Uterus (tissue), 4 donors: ENCODE measurements at places on chromosomes 6 and 20.

GRCh38 chr6:104418125-104418524 is 441.6 kb downstream of the HACE1 start:
- no peak for DNase-seq
- no peak overlapping the region for H3K4me3 ChIP-seq
- no peaks in the 10 kb centered on the region for H3K36me3 ChIP-seq
- H3K27ac ChIP-seq, result no peak overlapping the region
- no peaks in the 10 kb centered on the region for H3K27me3 ChIP-seq

DNA sequence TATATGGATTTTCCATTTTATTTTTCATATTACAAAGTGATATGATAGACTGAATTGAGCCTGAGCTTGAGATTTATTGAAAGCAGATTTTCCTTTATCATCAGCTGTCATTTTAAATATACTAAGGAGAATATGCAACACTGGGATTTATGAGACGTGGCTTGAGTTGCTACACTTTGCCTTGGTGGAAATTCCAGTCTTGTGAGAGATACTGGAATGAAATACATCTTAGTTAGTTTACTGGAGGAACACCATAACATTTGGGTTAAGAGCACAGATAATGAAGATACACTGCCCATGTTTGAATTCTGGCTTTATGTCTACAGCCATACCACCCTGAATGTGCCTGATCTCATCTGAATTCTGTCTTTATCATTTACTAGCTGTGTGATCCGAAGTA is 86.5 kb upstream of the IFNGR1 start:
- no peak for DNase-seq
- H3K36me3 ChIP-seq, result no peaks in the 10 kb centered on the region
- H3K27ac ChIP-seq, result no peak overlapping the region
- no peak overlapping the region for H3K4me3 ChIP-seq
- no peaks in the 10 kb centered on the region for H3K27me3 ChIP-seq

- peaks cover 10% of the 10 kb centered on the region for H3K4me1 ChIP-seq
- DNase-seq, result no peak
- H3K36me3 ChIP-seq, result no peaks in the 10 kb centered on the region
- H3K27me3 ChIP-seq, result no peaks in the 10 kb centered on the region
- H3K27ac ChIP-seq, result peak overlapping the region; percentile 77
Observed at GRCh38 chr20:47274401-47275108, 81.9 kb downstream of the ZMYND8 start.

- no peak for DNase-seq
- H3K4me1 ChIP-seq, result no peaks in the 10 kb centered on the region
- peaks cover 4% of the 10 kb centered on the region for H3K36me3 ChIP-seq
- H3K27ac ChIP-seq, result no peak overlapping the region
- no peaks in the 10 kb centered on the region for H3K27me3 ChIP-seq
Observed at GRCh38 chr6:74979065-74979766, 226.6 kb downstream of the COL12A1 start.

GRCh38 chr6:130841128-130841728 is 14.0 kb downstream of the SMLR1 start:
- H3K4me1 ChIP-seq, result peaks cover 6% of the 10 kb centered on the region
- no peak overlapping the region for H3K4me3 ChIP-seq
- H3K27ac ChIP-seq, result no peak overlapping the region
- no peaks in the 10 kb centered on the region for H3K27me3 ChIP-seq

GRCh38 chr6:58113960-58114359 is 796.5 kb downstream of the PRIM2 start:
- no peak overlapping the region for H3K27ac ChIP-seq
- no peak overlapping the region for H3K4me3 ChIP-seq
- no peaks in the 10 kb centered on the region for H3K4me1 ChIP-seq

- H3K4me3 ChIP-seq, result no peak overlapping the region
- H3K27me3 ChIP-seq, result no peaks in the 10 kb centered on the region
- no peaks in the 10 kb centered on the region for H3K36me3 ChIP-seq
- H3K27ac ChIP-seq, result peak overlapping the region; percentile 50
- peak; percentile 59 for DNase-seq
Observed at GRCh38 chr20:50187403-50188051, 3.1 kb upstream of the CEBPB start.

DNA sequence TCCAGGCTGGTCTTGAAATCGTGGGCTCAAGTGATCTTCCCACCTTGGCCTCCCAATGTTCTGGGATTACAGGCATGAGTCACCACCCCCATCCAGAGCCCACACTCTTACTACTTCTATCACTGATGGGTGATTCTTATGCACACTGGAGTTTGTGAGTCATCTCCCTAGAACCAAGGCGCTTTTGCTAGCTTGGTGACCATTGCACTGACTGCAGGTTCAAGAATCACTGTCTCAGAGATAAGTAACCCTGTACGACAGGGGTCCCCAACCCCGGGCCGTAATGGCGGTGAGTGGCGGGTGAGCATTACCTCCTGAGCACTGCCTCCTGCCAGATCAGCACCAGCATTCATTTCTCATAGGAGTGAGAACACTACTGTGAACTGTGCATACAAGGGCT is 118.8 kb downstream of the MAP3K7 start:
- H3K27ac ChIP-seq, result no peak overlapping the region
- no peaks in the 10 kb centered on the region for H3K27me3 ChIP-seq
- no peak overlapping the region for H3K4me3 ChIP-seq

DNA sequence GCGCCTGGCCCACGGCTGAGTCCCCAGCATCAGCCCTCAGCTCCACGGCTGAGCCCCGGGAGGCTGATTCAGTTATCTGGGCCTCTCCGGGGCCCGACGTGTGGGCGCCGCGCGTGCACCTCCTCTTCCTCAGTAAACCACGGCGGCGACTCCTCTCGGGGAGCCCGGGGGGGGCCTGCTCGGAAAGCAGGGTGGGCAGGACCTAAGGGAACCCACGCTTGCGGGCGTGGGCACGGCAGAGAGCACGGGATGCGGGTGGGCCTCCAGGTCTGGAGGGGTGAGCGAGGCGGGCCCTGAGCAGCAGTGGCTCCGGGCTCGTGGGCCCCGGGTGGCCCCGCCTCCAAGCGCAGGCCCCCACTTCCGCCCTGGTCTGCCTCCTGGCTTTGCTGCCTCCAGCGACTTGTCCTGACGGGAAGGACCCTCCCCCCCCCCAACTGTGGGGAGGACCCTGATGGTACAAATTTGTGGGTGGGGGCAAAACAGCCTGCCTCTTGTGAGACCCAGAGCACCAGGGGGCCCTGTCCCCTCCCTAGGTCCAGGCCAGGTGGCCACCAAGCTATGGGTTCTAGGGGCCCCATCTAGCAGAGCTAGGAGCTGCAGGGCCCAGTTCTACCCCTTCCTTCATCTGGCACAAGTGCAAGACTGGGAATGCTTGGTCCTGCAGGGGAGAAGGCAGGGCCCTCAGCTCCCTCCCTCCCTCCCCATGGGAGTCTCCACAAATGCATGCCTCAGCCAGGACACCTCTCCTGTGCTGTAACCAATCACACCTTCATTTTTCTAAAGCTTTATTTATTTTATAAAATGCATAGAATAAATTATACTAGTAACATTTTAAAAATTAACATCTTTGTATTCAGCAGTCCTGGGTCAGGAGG is 16.9 kb downstream of the UCKL1 start:
- H3K4me3 ChIP-seq, result no peak overlapping the region
- H3K27ac ChIP-seq, result no peak overlapping the region
- H3K36me3 ChIP-seq, result no peaks in the 10 kb centered on the region
- no peak for DNase-seq
- H3K27me3 ChIP-seq, result no peaks in the 10 kb centered on the region

- no peaks in the 10 kb centered on the region for H3K36me3 ChIP-seq
- no peak overlapping the region for H3K27ac ChIP-seq
- no peaks in the 10 kb centered on the region for H3K4me1 ChIP-seq
Observed at GRCh38 chr6:112663698-112664097, 316.6 kb downstream of the RFPL4B start.

DNA sequence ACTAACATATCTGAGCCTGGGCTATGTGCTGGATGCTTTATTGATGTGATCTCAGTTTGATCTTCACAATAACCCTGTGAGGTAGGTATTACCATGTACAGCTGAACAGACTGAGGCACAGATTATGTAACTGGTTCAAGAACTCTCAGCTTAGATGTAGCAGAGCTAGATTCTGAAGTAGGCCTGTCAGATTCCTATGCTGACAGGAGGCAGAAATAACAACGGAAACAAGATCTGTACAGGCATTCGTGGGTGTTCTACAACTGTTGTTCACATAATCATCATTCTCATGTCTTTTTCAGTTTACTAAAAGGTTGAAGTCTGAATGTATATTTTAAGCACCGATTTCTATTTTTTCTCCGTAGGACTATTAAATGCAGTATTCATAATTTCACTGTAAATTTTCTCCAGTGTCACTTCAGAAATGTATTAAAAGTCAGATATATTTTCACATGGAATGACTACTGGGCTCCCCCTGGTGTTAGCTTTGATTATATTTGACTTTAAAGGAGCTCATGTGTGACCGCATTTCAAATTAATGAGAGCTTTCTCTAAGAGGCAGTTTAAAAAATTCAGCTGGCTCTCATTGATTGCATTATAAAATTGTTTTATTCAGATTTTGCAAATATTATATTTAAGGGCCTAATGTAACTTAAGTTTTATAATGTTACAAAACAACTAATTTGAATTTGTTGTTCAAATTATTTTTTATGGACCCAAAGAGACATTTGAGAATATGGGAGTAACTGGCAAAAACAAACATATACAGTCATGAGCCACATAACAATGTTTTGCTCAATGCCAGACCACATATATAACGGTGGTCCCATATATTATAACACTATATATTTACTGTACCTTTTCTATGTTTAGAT is 36.4 kb upstream of the SLC17A4 start:
- H3K4me3 ChIP-seq, result no peak overlapping the region
- no peaks in the 10 kb centered on the region for H3K4me1 ChIP-seq
- no peak overlapping the region for H3K27ac ChIP-seq
- no peaks in the 10 kb centered on the region for H3K27me3 ChIP-seq
- no peak for DNase-seq

- no peak overlapping the region for H3K27ac ChIP-seq
- no peak for DNase-seq
- H3K27me3 ChIP-seq, result no peaks in the 10 kb centered on the region
- no peaks in the 10 kb centered on the region for H3K4me1 ChIP-seq
- no peak overlapping the region for H3K4me3 ChIP-seq
Observed at GRCh38 chr6:169970306-169970988, 219.0 kb downstream of the ERMARD start.

DNA sequence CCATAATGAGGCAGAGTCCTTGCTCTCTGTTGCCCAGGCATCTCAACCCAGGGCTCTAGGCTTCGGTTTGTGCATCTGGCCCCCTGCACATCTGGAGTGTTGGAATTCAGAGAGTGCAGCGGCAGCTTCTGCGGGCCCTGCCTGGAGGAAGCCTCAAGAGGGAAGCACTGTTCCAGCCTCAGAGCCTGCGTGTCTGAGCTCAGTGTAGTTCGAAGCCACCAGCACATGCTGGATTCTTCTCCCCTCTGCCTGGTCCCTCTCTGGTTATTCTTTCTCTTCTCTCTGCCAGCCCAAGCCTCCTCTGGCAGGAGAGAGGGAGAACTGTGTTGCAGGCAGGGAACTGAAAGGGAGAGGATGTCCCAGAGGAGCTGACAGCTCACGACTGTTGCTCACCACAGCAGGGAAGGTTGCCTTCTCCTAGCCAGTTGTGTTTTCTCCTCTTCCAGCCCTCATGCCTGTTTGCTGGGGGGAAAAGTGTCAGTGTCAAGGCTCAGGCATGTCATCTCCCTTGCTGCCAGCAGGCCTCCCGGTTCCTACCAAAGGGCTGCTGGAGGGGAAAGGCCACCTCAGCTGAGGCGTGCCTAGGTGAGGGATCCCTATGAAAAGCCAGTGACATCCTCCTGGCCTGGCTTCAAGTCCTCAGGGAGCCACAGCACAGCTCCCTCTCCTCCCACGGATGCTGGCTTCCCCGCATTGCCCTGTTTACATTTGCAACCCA is 126.0 kb upstream of the LRFN2 start:
- no peaks in the 10 kb centered on the region for H3K27me3 ChIP-seq
- H3K4me3 ChIP-seq, result no peak overlapping the region
- no peaks in the 10 kb centered on the region for H3K4me1 ChIP-seq
- no peak overlapping the region for H3K27ac ChIP-seq

- no peaks in the 10 kb centered on the region for H3K27me3 ChIP-seq
- no peaks in the 10 kb centered on the region for H3K4me1 ChIP-seq
- no peak overlapping the region for H3K27ac ChIP-seq
- H3K36me3 ChIP-seq, result no peaks in the 10 kb centered on the region
- H3K4me3 ChIP-seq, result no peak overlapping the region
Observed at GRCh38 chr20:59194023-59194935, 30.7 kb downstream of the ZNF831 start.

- no peaks in the 10 kb centered on the region for H3K4me1 ChIP-seq
- H3K27ac ChIP-seq, result no peak overlapping the region
Observed at GRCh38 chr20:20255099-20255498, 112.8 kb upstream of the INSM1 start.

GRCh38 chr6:33999567-33999966 is 146.3 kb downstream of the GRM4 start:
- DNase-seq, result no peak
- no peaks in the 10 kb centered on the region for H3K27me3 ChIP-seq
- H3K27ac ChIP-seq, result no peak overlapping the region
- H3K4me1 ChIP-seq, result no peaks in the 10 kb centered on the region

DNA sequence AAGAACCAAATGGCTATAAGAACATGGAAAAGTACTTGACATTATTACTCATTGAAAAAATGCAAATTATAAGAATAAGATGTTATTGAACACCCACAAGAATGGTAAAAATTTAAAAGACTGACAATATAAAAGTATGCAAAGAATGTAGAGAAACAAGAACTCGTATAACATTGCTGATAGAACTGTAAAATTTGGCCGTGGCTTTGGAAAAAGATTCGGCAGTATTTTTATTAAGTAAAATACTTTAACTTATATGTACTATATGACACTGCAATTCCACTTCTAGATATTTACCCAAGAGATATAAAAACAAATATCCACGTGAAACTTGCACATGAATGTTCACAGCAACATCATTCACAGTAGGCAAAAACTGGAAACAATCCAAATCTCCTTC is 239.2 kb downstream of the TPBG start:
- H3K27me3 ChIP-seq, result no peaks in the 10 kb centered on the region
- no peaks in the 10 kb centered on the region for H3K36me3 ChIP-seq
- H3K4me3 ChIP-seq, result no peak overlapping the region
- H3K27ac ChIP-seq, result no peak overlapping the region
- DNase-seq, result no peak

- H3K27ac ChIP-seq, result no peak overlapping the region
- H3K36me3 ChIP-seq, result no peaks in the 10 kb centered on the region
- H3K27me3 ChIP-seq, result no peaks in the 10 kb centered on the region
- no peak for DNase-seq
Observed at GRCh38 chr6:141259807-141260206, 872.9 kb upstream of the GJE1 start.

GRCh38 chr6:21733311-21733710 is 139.8 kb downstream of the SOX4 start:
- no peak overlapping the region for H3K4me3 ChIP-seq
- no peaks in the 10 kb centered on the region for H3K36me3 ChIP-seq
- no peak for DNase-seq
- H3K4me1 ChIP-seq, result no peaks in the 10 kb centered on the region
- H3K27me3 ChIP-seq, result no peaks in the 10 kb centered on the region
- no peak overlapping the region for H3K27ac ChIP-seq

- H3K4me3 ChIP-seq, result peak overlapping the region; percentile 88
- H3K4me1 ChIP-seq, result no peaks in the 10 kb centered on the region
- H3K36me3 ChIP-seq, result no peaks in the 10 kb centered on the region
- H3K27me3 ChIP-seq, result peaks cover 39% of the 10 kb centered on the region
- DNase-seq, result peak; percentile 52
- peak overlapping the region; percentile 85 for H3K27ac ChIP-seq
Observed at GRCh38 chr6:26594730-26595632, 1.8 kb upstream of the ABT1 start.
